Transverse colon (tissue), 4 donors: ENCODE measurements at places on chromosomes 4 and X. TPM values are rescaled to one million over a fixed set of nuclear protein-coding genes. Genes with fewer than 3 reads are reported as not detected.

The TRPC3 gene
- total RNA-seq, result 1.1 TPM

The ERCC6L gene
- not detected for total RNA-seq

The CCNG2 gene
- total RNA-seq, result 72.0 TPM

The SMARCAD1 gene
- total RNA-seq, result 22.2 TPM

The GYPA gene
- total RNA-seq, result not detected

The RTL9 gene
- under 0.01 TPM for total RNA-seq

The ASMT gene
- total RNA-seq, result not detected

The FAM9C gene
- 0.14 TPM for total RNA-seq

The TLR2 gene
- total RNA-seq, result 6.1 TPM

The COX7B2 gene
- total RNA-seq, result not detected

The NDNF gene
- total RNA-seq, result 7.8 TPM

The SLC7A11 gene
- not detected for total RNA-seq

The GABRG1 gene
- not detected for total RNA-seq

The FAM241A gene
- 1.1 TPM for total RNA-seq

The PARM1 gene
- 131 TPM for total RNA-seq

The CYLC1 gene
- not detected for total RNA-seq

The CT83 gene
- total RNA-seq, result not detected

The TMPRSS11F gene
- not detected for total RNA-seq

The PLAC8 gene
- total RNA-seq, result 569 TPM

The SRPX2 gene
- 72.2 TPM for total RNA-seq

The ETDA gene
- not detected for total RNA-seq

The CTAG2 gene
- not detected for total RNA-seq

The HAND2 gene
- total RNA-seq, result 24.6 TPM

The DNAAF6 gene
- total RNA-seq, result not detected

The SOD3 gene
- 112 TPM for total RNA-seq

The COX7B gene
- total RNA-seq, result 48.3 TPM

The TMPRSS11E gene
- total RNA-seq, result not detected

The RPA4 gene
- 1.1 TPM for total RNA-seq

The MFAP3L gene
- total RNA-seq, result 0.60 TPM

The ESX1 gene
- total RNA-seq, result not detected

The PCDH11X gene
- not detected for total RNA-seq

The HTRA3 gene
- total RNA-seq, result 6.8 TPM

The C4orf54 gene
- not detected for total RNA-seq

The HUWE1 gene
- total RNA-seq, result 83.6 TPM

The TMEM31 gene
- not detected for total RNA-seq

The PCDH18 gene
- total RNA-seq, result 27.1 TPM

The APOO gene
- not detected for total RNA-seq

The CYBB gene
- 17.8 TPM for total RNA-seq

The TRO gene
- total RNA-seq, result 3.1 TPM

The LRP2BP gene
- total RNA-seq, result 0.55 TPM

The FAM47A gene
- not detected for total RNA-seq

The CFI gene
- not detected for total RNA-seq
